ENCODE measurements at places on chromosomes 5 and 9.

DNA sequence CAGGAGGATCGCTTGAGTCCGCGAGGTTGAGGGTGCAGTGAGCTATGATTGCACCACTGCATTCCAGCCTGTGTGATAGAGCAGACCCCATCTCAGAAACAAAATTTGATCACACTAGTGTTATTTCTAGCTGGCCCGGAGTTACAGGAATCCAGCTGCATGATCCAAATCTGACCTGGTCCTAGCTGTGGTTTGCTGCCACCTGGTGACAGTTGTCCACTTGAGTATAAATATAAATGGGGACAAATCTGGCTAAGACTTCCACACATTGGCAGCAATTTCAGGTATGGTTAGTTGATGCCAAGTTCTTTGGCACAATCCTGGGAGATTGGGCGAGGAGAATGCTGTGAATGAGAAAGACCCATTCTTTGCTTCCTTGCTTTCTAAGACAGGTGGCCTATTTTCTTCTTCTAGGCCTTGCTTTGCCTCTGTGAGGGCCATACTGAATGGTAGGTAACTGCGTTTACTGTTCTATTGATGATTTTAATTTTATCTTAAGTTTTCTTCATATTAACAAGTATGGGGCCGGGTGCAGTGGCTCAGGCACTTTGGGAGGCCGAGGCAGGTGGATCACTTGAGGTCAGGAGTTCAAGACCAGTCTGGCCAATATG lies 35.4 kb downstream of the UBE2R2 start:
- no peak for DNase-seq

DNA sequence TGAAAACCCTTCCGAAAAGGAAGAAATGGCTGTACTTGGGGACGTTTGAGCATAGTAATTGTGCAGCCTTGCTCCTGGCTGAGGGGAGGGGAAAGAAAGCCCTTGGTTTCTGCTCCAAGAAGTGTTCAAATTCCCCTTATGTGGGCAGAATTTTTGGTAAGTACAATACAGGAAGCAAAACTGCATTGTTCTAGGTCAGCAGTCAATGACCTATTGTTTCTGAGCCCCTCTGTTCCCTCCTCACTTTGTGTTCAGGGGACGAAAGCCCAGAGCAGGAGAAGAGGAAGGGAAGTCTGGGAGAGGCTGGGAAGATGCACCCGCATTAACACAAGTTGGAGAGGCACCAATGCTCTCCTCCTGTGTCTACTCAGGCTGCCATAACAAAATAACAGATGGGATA lies 11.9 kb downstream of the BASP1 start:
- DNase-seq: no peak

GRCh38 chr9:134357631-134358025 lies 31.4 kb downstream of the RXRA start:
- DNase-seq: no peak

DNA sequence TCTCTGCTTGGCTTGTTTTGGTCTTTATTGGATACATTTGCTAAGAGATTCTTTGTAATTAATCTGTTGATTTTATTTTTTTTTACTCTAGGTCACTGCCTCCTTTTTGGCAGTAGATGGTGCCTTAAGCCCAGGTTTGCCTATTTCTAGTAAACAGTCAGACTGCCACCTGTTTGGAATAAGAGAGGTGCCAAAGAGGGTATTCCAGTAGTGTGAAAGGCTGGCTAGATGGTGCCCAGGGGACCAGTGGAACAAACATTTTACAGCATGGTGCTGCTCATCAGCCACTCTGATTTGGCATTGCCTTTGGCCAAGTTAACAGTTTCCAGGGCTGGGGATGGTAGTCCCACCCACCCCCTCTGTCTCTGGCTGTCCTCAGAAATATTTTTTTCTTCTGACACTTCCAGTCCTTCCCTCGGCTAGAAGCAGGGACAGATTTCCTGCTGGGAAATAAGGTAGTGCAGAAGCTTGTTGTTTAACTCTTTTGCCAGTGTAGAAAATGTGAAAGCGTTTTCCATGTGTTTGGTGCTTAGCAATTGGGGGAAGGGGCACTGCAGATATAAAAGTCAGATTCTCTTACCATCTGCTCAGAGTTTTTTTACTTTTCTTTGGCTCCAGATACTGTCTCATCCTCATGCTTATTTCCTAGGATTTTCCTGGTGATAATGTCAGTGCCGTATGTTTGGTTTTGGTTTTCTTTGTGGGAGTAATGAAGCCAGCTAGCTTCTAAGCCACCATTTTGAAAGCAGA lies 36.6 kb upstream of the FBXL7 start:
- no peak for DNase-seq

DNA sequence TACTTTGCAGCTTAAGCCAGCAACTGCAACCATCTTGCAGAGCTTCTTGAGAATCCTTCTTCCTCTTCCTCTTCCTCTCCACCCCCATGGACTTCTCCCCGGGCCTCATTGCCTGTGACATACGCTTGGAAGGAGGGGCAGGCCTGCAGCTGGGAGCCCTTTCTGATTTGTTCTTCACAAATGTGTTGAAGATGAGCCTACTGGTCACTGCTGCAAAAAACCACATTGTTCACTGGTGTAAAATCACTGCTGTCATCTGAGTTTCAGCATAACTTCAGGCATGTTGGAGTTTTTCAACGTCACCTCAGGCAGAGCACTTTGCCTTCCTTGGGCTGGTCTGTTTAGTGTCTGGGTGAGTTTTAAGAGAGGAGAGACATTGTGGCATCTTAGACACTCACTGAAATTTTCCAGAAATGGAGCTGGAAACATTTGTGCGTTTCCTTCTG lies 7.9 kb downstream of the TJP2 start:
- DNase-seq: no peak

GRCh38 chr5:142737179-142737578 lies 33.0 kb upstream of the ARHGAP26 start:
- no peak for DNase-seq

DNA sequence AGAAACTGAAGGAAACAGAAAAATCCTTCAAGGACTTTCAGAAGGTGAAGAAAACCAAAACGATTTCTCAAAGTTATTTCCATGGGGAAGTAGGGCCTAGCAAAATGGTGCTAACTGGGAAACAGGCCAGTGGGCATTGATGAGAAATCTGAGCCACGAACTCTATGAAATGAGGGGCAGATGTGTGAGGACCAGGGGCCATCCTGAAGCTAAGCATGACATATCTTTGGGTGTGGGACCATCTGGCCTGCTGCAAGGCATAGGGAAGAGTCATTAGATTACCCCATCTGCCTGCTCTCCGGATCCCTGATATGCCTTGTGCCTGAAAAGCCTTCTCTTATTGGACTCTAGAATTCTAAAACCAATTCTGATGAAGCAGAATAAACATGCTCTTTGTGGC lies 143.8 kb downstream of the PALM2AKAP2 start:
- DNase-seq: no peak

- DNase-seq: no peak
These were observed 2.6 kb upstream of the NFIL3 start for GRCh38 chr9:91426123-91426745.

DNA sequence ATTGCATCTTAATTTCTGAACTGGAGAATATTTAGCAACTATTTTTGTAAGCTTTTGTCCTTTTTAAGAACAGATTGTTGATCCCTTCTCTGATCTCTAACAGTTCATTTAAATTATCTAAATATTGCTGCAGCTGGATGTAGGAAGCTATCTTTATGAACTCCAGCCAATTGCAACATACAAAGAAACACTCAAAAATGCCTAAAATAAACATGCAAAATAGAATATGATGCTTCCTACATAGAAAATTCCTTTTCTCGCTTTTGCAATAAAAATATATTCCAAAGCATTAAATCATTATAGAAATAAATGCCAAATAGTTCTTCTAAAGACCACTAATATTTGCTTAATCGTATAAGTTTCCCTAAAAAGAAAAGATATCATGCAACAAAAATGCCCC lies 218.6 kb downstream of the LURAP1L start:
- DNase-seq: no peak

- DNase-seq: no peak
These were observed 140.7 kb downstream of the PRKACG start for GRCh38 chr9:68873179-68873578.

GRCh38 chr5:110896901-110897300 lies 158.1 kb downstream of the SLC25A46 start:
- no peak for DNase-seq

- DNase-seq: no peak
These were observed 115.9 kb upstream of the FCN2 start for GRCh38 chr9:134764473-134765269.

DNA sequence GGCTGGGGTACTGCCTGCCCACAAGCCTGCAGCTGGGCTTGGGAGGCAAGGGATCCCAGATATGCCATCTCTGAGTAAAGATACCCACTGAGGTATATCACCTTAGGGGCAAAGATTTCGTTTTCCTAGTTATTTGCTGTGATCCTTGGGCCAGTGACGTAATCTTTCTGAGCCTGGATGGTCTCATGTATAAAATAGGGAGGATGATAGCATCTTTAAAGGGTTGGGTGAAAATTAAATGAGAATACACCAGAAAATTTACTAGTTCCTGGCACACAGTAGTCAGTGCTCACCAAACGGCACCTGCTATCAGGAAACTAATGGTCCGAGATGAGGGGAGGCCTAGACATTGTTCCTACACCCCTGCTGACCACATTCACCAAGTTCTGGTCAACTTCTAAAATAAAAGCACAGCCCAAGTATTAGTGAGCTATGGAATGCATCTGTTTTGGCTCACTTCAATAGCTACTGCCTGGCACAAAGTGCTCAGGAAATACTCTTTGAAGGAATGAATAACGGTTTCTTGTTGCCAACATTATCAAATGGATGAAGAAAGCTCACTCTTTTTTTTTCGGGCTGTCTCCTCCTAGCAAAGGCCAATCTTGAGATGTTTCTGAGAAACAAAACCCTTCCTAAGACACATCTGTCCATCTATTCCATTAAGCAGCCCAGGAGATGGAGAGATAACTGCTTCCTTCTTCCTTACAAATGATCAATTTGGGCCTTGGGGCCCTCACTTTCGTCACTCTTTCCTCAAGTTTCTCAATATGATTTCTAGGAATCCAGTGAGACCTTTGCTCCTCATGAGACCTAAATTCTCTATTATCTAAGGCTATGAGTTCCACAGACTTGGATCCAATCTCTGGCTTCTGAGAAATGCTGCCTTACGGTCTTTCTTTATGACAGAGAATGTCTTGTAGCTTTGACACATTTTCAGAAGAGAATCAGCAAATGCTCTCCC lies 98.2 kb downstream of the DPYSL3 start:
- no peak for DNase-seq

DNA sequence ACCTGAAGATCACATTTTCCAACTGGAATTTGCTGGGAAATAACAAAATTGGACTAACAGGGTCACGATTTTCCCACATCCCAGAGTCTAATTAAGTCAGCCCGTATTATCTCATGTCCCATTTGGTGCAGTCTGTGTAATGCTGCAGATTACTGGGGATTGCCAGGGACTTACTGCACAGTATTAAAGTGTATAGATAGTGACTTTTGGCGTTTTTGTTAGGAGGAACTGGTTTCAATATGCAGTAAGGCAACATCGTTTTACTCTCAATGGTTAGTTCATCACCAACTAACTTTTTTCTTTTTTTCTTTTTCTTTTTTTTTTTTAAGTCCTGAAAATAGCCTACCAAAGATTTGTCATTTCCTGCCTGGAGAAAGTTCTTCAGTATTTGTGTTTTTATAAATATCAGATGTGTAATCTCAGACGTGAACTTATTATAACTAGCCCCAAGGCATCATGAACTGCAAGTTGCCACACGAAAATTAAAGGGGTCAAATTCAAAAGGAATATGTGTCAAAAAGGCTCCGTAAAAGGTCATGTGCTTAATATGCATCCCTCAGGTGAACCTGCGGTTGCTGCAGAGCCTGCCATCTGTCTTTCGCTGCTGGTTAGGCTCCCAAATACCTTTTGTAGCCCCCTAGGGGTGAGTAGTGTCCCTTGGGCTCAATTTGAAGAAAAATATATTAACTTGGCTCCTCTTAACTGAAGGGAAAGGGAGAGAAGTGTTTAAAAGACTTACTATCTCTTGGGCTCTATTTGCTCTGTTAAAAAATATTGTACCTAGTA lies 176.7 kb upstream of the ADAMTSL1 start:
- DNase-seq: no peak

DNA sequence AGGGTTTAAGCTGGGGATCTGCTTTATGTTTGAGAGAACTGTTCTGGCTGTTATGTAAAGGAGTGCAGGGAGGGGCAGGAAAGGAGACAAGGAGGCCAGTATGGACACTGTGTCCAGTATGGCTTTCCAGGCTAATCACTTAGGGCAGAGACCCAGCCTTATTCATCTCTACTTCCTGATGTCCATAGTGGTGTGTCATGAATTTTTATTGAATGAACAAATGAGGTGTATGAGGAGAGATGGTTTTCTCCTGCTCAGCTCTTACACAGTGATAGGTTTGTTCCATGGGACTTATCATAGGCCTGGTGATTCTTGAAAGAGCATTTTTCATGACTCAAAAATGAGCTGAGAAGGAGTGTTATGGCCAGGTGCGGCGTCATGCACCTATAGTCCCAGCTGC lies 20.5 kb upstream of the FGFR4 start:
- no peak for DNase-seq

- DNase-seq: no peak
These were observed 33.2 kb downstream of the HMCN2 start for GRCh38 chr9:130298662-130299279.

- DNase-seq: no peak
These were observed 11.3 kb downstream of the FLT4 start for GRCh38 chr5:180637962-180638680.

DNA sequence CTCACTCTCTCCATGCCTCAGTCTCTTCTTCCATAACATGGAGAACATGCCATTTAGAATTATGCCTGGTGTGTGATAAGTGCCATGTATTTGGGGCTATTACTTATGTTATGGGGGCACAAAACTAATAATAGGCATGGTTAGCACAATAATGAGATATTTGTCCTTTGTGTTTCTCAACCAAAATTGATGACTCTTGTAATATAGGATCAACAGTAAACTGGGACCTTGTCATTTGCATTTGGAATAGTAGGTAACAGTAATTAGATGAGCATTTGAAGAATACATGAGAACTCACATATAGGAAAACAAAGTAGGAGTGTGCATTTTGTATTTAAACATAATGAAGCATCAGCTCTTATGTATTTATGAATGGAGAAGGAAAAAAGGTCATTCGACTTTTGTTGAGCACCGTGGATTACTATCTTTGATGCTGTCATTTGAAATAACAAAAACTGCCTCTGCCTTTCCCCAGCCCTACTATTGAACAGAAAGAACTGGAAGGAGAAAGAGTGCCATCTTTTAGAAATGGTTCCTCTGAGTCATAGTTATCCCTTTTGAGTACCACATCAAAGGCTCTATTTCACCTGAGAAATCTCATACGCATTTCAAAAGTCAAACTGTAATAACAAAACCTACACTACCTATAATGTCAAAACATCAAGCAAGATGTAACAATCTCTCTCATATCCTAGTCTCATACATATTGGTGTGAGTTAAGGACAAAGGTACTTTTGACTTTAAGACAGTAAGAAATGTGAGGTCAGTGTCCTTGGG lies 655.2 kb downstream of the PDE4D start:
- no peak for DNase-seq

GRCh38 chr5:133276171-133276570 lies 224.4 kb downstream of the HSPA4 start:
- no peak for DNase-seq

Measured in stimulated activated CD8-positive, alpha-beta memory T cell treated with anti-CD3 and anti-CD28 coated beads, Interleukin-4, amount 100 ng/mL, for 1 hour (primary cell).